ENCODE measurements at places on chromosomes 11 and 22.
A peak's percentile ranks its signal among the peaks of the same experiment; 100 is the strongest.

- DNase-seq, result no peak
Measured at GRCh38 chr11:47466201-47466600, 17.3 kb upstream of the RAPSN start.

DNA sequence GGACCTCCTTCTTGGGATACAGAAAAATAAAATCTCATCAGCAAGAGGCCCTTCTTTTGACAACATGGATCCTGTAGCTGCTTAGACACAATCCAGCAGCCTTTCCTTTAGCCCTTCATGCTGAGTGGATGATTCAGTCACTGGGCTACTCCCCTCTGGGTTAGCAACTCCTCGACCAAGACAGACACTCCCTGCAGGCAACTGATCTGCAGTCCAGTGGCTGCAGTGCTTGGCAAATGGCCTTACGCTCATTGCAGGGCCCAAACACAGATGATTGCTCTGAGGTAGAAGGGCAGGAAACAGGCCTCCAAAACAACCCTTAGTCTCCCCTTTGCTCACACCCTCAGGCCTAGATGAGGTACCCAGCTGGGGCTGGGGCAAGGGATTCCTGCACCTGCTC, 73.2 kb upstream of the OPCML start:
- no peak for DNase-seq

DNA sequence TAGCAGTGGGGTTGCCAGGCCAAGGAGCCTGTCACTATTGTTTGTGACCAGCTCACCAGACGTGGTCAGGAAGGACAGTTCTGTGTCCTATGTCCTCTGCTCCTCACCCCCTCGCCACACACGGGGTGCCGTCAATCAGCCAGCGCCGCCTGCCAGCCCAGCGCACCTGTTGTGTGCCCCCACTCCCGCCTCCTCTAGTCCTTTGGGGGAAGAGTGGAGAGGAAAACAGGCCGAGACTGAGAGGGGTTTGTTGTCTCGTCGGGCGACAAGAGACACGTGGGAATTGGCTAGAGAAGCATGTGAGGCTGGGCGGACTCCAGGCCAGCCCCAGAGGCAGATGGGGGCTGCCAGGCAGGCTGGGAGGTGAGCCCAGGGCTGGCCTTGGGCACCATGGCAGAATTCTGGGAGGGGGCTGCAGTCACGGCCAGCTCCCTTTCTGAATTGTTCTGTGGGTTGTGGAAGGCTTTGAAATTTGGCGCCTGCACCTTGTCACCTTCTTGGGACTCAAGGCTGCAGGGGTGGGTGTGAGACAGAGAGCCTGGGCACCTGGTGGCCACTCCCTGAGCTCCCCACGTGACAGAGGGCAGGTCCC, 3.1 kb upstream of the KCNQ1OT1 start:
- no peak for DNase-seq

GRCh38 chr11:17876827-17877226, 136.0 kb downstream of the SERGEF start:
- no peak for DNase-seq

GRCh38 chr11:117806846-117807245, 9.8 kb upstream of the DSCAML1 start:
- peak; percentile 88 for DNase-seq

DNA sequence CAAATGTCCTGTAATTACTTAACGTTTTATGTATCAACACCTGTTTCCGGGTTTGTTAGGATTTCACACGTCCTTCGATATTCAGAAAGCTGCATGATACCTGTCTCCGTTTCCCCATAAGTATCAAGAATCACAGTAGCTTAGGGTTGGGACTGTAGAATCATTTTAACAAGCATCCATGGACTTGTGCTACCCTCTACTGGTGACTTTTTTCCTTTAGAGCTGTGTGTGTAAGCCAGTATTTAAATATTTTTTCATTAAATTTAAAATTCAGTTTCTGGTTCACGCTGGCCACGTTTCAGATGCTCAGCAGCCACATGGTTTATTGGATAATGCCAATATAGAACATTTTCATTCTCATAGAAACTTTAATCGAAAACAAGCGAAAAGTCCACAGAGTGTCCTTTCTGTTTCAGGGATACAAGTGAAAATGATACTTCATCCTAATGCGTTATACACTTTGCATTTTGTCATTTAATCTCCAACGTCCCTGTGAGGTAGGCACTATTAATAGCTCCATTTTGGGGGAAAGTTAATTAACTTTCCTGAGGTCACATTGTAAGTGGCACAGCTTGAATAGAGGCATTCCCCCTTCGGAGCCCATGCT, 61.5 kb upstream of the SLC25A18 start:
- DNase-seq, result peak; percentile 73

- DNase-seq, result no peak
Measured at GRCh38 chr11:35193767-35194166, 54.8 kb downstream of the CD44 start.

- DNase-seq, result no peak
Measured at GRCh38 chr11:6755953-6756347, 15.8 kb downstream of the OR2AG2 start.

DNA sequence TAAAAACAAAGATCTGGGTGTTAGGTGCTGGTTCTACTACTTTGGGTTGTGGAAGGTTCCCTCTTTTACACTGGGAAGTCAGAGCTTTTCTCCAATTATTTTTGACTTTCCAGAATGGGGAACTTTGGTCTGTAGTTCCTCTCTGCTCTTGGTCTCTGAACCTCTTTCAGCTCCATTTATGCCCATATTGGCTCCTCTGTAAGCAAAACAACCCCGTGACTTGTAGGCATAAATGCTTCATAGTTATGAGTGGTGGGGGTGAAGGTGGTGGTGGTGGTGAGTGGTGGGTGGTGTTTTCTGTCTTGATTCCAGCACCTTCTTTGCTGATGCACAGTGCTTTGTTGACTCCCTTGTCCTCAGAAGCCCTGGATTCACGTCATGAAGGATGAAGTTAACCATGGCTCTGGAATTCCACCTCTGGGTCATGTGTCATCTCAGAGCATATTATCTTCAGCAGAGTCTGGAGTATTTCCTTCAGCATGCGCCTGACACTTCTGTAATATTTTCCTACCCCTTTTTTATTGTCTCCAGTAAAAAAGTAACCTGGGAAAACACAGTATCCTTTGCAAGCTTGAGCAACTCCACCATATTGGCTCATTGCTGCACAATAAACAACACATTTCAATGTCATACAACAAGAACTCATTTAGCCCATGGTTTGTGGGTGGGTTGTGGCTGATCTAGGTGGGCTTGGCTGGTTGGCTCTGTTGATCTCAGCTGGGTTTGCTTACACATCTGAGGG, 24.1 kb upstream of the GRK3 start:
- peak; percentile 74 for DNase-seq

GRCh38 chr11:64294774-64295173, 3.7 kb downstream of the KCNK4 start:
- no peak for DNase-seq
